Aorta (tissue), 5 donors: ENCODE measurements at places on chromosomes 3 and 15. TPM values are rescaled to one million over a fixed set of nuclear protein-coding genes. Genes with fewer than 3 reads are reported as not detected.

GRCh38 chr15:91864664-91865063 lies 11.2 kb downstream of the SLCO3A1 start:
- H3K27ac ChIP-seq: no peak overlapping the region
- H3K4me1 ChIP-seq: peaks cover 5% of the 10 kb centered on the region
- no peaks in the 10 kb centered on the region for H3K27me3 ChIP-seq
- no peak for DNase-seq

- no peak overlapping the region for H3K27ac ChIP-seq
- H3K4me1 ChIP-seq: peaks cover 2% of the 10 kb centered on the region
- H3K27me3 ChIP-seq: no peaks in the 10 kb centered on the region
- no peak for DNase-seq
- no peak overlapping the region for H3K4me3 ChIP-seq
- no peaks in the 10 kb centered on the region for H3K36me3 ChIP-seq
Measured at GRCh38 chr3:150931745-150932144, 26.5 kb upstream of the MINDY4B start.

GRCh38 chr15:71841563-71841962 lies 31.2 kb downstream of the NR2E3 start:
- no peaks in the 10 kb centered on the region for H3K27me3 ChIP-seq
- peaks cover 3% of the 10 kb centered on the region for H3K36me3 ChIP-seq
- H3K4me3 ChIP-seq: no peak overlapping the region
- H3K27ac ChIP-seq: no peak overlapping the region

- peaks cover 2% of the 10 kb centered on the region for H3K4me1 ChIP-seq
- DNase-seq: no peak
- no peaks in the 10 kb centered on the region for H3K36me3 ChIP-seq
- H3K27me3 ChIP-seq: no peaks in the 10 kb centered on the region
- no peak overlapping the region for H3K27ac ChIP-seq
- no peak overlapping the region for H3K4me3 ChIP-seq
Measured at GRCh38 chr3:65886391-65886790, 152.3 kb downstream of the MAGI1 start.

- H3K4me1 ChIP-seq: peaks cover 8% of the 10 kb centered on the region
- H3K36me3 ChIP-seq: no peaks in the 10 kb centered on the region
- H3K4me3 ChIP-seq: peak overlapping the region; percentile 68
- DNase-seq: peak; percentile 84
- peak overlapping the region; percentile 87 for H3K27ac ChIP-seq
Measured at GRCh38 chr3:66499881-66500575, 794 bp downstream of the LRIG1 start.

DNA sequence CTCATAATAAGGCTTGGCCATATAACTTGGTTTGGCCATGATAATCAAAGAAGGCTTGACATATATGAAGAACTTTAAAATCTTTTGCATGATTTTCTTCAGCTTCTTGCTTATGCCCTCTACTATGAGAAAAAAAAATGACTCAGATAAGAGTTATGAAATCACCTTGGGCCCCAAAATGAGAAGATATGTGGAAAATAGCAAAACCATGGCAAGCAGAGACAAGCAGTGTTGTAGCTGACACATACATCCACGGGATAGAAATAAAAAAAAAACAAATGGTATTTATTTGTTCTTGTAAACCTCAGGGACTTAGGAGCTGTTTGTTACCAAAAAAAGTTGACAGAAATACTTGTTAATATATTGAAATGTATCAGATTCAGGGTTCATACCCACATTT lies 614.8 kb upstream of the BCHE start:
- no peaks in the 10 kb centered on the region for H3K36me3 ChIP-seq
- no peak overlapping the region for H3K27ac ChIP-seq
- no peak for DNase-seq
- no peaks in the 10 kb centered on the region for H3K27me3 ChIP-seq

DNA sequence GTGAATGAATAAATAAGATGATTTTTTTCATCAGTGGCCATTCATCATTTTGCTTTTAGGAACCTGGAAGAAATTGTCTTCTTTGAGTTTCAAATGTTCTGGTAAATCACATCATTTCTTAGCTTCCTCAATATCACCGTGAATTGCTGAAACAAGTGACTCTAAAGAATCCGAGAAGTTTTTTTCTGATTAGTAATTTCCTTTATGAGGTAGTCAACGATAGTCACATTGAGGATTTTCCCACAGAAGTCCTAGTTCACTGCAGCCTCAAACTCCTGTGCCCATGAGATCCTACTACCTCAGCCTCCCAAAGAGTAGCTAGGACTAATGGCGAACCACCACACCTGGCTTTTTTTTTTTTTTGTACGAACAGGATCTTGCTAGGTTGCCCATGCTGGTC lies 3.6 kb upstream of the TMPRSS7 start:
- no peak for DNase-seq
- H3K27me3 ChIP-seq: no peaks in the 10 kb centered on the region
- no peak overlapping the region for H3K27ac ChIP-seq

SAMMSON gene
- 25.6 TPM for total RNA-seq

DNA sequence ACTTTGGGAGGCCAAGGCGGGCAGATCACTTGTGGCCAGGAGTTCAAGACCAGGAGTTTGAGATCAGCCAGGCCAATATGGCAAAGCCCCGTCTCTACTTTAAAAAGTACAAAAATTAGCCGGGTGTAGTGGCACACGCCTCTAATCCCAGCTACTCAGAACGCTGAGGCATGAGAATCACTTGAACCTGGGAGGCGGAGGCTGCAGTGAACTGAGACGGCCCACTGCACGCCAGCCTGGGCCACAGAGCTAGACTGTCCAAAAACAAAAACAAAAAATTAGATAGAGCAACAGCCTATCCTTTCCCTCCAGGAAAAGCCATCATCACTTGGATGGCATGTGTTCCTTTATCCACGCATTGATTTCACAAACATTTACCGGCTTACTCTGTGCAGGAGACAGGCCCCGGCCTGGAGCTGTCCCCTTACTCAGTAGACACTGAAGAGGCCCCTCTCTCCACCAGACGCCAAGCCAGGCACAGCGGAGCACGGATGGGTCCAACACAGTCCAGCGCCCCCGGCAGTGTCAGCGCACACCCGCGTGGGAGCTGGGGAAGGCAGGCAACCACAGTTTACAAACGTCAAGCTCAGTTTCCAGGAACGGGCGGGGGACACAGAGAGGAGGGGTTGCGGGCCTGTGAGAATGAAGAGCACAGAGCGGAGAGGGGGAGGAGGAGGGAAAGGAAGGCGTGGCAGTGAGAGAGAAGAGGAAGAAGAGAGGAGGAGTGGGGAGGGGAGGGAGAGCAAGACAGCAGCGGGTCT lies 3.1 kb downstream of the GP5 start:
- no peak overlapping the region for H3K4me3 ChIP-seq
- H3K36me3 ChIP-seq: no peaks in the 10 kb centered on the region
- no peaks in the 10 kb centered on the region for H3K4me1 ChIP-seq
- no peak overlapping the region for H3K27ac ChIP-seq
- H3K27me3 ChIP-seq: no peaks in the 10 kb centered on the region

DNA sequence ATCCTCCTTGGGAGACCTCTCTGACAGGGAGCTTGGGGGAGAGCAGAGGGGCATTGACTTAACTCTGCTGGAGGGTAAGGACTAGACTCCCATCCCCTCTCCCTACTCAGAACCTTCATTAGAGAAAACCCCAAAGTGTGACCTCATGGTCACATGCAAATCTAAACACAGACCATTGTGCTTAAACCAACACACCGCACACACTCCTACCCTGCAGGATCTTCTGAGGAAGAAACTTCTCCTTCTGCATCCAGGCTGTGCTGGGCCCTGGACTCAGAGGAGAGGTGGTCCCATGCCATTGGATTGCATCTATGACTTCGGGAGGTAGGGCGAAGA lies 805 bp upstream of the PARP16 start:
- DNase-seq: no peak
- H3K4me3 ChIP-seq: no peak overlapping the region
- no peak overlapping the region for H3K27ac ChIP-seq
- no peaks in the 10 kb centered on the region for H3K4me1 ChIP-seq

DNA sequence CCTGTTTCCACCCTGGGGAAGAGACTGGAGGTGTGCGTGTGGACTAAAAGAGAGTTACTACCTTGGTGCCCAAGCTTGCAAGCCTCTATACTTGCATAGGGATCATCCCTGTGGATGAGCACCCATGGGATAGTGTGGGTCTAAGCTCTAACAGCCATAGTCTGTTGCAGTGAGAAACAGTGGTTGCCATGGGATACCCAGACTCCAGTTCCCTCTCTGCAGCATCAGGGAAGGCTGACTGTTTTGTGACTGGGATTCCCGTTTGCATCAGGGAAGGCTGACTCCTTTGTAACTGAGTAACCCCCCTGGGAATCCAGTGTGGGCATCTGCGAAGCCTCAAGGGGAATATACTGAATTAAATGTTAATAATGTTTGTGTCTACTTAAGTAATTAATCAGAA lies 196.1 kb downstream of the ZNF621 start:
- H3K4me1 ChIP-seq: no peaks in the 10 kb centered on the region
- no peak overlapping the region for H3K27ac ChIP-seq
- no peaks in the 10 kb centered on the region for H3K36me3 ChIP-seq
- DNase-seq: no peak

CHRNA7 gene
- total RNA-seq: 3.5 TPM

HRG gene
- not detected for total RNA-seq

FRMD5 gene
- total RNA-seq: 0.39 TPM

P2RY12 gene
- 3.6 TPM for total RNA-seq

- H3K27ac ChIP-seq: no peak overlapping the region
- no peak overlapping the region for H3K4me3 ChIP-seq
- peaks cover 1% of the 10 kb centered on the region for H3K27me3 ChIP-seq
Measured at GRCh38 chr3:189276444-189277219, 104.9 kb downstream of the TPRG1 start.

CPA3 gene
- total RNA-seq: 20.5 TPM

GPR176 gene
- total RNA-seq: 73.6 TPM

NR2F2 gene
- total RNA-seq: 132 TPM

DNA sequence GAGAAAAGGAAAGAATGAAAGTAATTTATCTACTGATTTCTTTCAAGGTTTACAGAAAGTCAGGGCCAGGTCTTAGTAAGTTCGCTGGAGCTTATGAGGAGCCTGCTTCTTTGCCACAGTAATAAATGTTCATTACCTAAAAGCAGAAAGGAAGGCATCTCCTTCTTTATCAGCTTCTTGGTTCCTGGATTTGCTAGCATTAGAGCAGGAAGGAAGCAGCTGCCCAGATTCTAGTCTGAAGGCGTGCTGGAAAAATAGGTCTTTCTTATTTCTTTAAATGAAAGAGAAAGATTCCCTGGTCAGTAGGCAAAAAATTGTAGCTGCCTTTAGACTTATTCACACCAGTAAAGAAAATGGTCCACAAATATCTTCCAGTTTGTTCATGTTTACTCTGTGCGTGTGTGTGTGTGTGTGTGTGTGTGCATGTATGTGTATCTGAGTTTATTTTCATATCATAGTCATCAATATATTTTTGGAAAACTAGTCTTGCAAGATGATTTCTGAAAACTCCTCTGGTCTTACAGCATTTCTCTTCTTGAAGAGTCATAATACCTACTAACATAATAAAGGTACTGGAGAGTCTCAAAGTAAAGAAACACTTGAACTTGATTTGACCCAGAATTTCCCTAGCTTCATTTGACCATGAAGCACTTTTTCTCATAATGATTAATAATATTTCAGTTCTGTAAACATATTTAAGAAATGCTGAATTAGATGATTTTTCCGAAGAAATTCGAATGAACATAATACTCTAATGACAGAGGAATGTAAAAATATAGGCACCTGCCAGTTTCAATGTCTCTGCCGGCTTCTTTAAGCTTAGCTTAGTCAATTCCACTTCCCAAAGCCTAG lies 255.3 kb upstream of the ZPLD1 start:
- H3K27ac ChIP-seq: peak overlapping the region; percentile 90
- no peaks in the 10 kb centered on the region for H3K36me3 ChIP-seq

GRCh38 chr3:56052188-56052587 lies 416.1 kb downstream of the ERC2 start:
- no peaks in the 10 kb centered on the region for H3K36me3 ChIP-seq
- H3K27ac ChIP-seq: no peak overlapping the region
- H3K27me3 ChIP-seq: no peaks in the 10 kb centered on the region
- peaks cover 2% of the 10 kb centered on the region for H3K4me1 ChIP-seq
- no peak overlapping the region for H3K4me3 ChIP-seq

DNA sequence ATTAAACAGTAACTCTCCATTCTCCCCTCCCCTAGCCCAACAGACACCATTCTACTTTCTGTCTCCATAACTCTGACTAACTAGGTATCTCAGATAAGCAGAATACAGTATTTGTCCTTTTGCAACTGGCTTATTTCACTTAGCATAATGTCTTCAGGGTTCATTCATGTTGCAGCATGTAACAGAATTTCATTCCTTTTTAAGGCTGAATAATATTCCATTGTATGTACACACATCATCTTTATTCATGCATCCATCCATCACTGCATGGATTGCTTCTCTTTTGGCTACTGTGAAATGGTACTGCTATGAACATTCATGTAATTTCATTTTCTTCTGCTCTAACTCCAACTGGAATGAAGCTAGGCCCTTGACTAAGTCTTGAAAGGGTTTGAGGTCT lies 2.0 kb upstream of the PTPN23 start:
- H3K27me3 ChIP-seq: no peaks in the 10 kb centered on the region
- H3K27ac ChIP-seq: no peak overlapping the region
- H3K4me3 ChIP-seq: no peak overlapping the region
- no peaks in the 10 kb centered on the region for H3K36me3 ChIP-seq

GRCh38 chr3:8325306-8325705 lies 176.3 kb upstream of the LMCD1 start:
- no peaks in the 10 kb centered on the region for H3K4me1 ChIP-seq
- DNase-seq: no peak
- no peak overlapping the region for H3K4me3 ChIP-seq
- H3K36me3 ChIP-seq: no peaks in the 10 kb centered on the region
- no peak overlapping the region for H3K27ac ChIP-seq
